Epithelial cell of prostate (primary cell): ENCODE measurements at places on chromosomes 5 and 9.

DNA sequence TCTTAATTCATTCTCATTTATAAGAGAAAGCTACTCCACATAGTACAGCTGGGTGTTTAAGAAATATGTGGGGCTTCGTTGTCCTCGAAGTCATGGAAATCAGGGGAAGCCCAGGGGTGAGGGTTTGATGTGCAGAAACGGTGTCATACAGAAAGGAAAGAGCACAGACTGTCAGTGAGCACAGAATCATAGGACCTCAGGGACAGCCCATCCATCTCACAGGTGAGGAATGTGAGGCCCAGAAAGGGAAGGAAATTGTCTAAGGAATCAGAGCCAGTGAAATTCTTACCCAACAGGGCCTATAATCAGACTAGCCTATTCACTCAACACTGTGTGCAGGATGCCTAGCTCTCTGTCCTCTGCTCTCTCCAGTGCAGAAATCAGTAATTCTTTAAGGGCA is 535.6 kb downstream of the SPOCK1 start:
- no peak for DNase-seq

DNA sequence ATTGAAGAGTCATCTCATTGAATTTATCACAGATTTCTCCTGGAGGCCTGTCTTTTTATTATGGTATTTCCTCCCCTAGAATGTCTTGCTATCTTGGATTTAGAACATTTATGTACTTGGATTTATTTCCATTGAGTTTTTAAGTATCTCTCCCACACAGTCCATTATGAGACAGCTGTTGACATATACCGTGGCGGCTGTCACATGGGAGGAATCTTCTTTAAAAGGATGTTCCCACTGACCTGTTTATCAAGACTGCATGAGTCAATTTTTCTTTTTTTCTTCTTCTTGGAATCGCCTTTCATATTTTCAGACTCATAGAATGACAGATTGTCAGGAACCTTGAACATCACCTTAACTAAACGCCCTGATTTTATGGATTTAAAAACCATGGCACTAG is 2.9 kb upstream of the CAVIN4 start:
- no peak for DNase-seq

- DNase-seq = no peak
Observed at GRCh38 chr5:135539430-135540005, 3.8 kb upstream of the NEUROG1 start.

- no peak for DNase-seq
Observed at GRCh38 chr9:121246821-121247561, 21.0 kb upstream of the GSN start.

DNA sequence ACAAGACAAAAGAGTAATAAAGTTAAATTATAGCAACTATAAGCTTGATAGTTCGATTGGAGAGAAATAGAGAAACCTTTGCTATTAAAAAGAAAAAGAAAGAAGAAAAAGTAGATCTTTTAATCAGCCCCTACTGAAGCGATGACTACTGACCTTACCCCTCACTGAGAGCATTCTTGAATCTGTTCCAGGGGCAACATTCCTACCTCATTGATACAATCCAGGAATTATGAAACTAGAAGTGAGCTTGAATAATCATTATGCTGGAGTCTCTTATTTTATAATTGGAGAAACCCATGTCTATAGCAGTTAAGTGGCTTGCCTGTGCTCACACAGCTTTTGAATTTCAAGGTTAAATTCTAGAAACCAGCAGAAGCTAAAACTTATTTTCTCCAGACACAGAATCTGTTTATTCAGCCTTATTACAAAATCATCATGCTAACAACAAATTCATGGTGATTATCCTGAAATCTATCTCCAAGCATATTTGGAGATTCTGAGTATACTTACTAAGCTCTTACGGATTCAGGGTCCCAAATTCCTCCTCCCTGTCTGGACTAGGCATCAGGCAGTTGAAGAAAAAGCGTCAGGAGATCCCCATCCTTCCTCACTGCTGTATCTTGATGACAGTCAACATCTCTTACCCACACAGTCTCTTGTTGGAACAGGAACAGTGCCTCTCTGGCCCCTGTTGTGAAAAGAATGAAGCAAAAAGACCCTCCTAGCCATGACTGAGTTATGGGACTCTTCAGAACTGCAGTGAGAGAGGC is 547.6 kb upstream of the WWC1 start:
- DNase-seq = no peak

- no peak for DNase-seq
Observed at GRCh38 chr5:127203818-127204217, 86.8 kb upstream of the MEGF10 start.

DNA sequence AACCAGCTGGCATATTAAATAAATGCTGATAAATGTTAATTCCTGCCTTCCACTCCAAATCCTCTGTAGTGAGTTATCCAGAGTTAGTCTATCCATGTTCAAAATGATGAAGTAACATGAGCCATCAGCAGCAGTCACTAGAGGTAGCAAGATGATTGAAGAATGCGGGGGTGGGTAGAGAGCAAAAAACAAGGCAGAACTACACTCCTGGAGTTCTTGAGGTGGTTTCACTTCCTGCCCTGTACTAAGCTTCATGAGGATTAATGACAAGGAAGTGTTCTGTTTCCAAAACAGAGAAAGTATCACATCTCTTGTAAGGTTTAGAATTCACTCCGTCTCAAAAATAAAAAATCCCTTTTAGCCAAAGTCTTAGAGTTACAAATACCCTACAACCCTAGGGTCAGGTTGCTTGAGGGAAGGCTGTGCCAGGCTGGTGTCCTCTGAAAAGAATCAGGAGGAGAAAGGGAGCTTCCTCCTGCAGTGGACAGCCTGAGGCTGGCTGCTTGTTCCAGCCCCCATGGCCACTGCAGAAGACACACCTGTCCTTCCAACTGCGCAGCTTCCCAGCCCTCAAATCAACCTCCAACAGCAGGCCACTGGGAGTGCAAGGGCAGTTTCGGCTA is 180.2 kb downstream of the DENND1A start:
- DNase-seq = no peak

- no peak for DNase-seq
Observed at GRCh38 chr9:120368799-120369198, 211.2 kb downstream of the CDK5RAP2 start.

GRCh38 chr9:132745756-132746709 is 75.8 kb downstream of the GTF3C4 start:
- DNase-seq = no peak

GRCh38 chr9:137116027-137116507 is 1.5 kb upstream of the DPP7 start:
- DNase-seq = no peak

GRCh38 chr5:13649656-13650055 is 294.8 kb downstream of the DNAH5 start:
- DNase-seq = no peak

DNA sequence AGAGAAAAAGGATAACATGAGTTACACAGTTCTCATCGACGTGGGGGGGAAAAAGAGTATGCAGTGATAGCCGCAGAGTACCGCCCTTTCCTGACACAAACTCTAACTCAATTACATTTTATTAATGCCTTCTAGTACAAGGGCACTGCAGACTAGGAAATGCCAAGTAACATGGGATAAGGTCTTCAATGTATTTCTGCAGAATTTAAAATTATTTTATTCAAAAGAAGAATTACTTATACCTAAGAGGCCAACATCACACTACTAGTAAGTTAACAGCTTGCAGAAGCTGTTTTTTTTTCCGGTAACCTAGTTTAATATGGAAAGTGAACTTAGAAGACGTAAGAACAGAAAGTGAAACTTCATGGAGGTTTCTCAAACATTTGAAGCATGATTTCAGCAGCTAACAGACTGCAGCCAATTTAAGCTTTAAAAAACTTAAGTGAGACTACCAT is 3.9 kb downstream of the SETX start:
- DNase-seq = no peak

DNA sequence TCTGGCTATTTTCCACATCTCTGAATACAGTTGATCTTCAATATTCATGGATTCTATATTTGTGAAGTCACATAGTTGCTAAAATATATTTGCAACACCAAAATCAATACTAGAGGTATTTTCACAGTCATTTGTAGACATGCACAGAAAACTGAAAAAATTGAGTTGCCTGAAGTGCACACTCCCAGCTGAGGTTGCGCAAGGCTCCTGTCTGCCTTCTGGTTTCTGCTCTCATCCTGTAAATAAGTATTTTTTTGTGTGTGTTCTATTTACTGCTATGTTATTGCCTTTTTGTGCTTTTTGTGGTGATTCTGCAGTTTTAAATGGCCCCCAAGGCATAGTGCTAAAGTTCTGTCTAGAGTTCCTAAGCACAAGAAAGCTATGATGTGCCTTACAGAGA is 371.1 kb upstream of the GRAMD2B start:
- no peak for DNase-seq

DNA sequence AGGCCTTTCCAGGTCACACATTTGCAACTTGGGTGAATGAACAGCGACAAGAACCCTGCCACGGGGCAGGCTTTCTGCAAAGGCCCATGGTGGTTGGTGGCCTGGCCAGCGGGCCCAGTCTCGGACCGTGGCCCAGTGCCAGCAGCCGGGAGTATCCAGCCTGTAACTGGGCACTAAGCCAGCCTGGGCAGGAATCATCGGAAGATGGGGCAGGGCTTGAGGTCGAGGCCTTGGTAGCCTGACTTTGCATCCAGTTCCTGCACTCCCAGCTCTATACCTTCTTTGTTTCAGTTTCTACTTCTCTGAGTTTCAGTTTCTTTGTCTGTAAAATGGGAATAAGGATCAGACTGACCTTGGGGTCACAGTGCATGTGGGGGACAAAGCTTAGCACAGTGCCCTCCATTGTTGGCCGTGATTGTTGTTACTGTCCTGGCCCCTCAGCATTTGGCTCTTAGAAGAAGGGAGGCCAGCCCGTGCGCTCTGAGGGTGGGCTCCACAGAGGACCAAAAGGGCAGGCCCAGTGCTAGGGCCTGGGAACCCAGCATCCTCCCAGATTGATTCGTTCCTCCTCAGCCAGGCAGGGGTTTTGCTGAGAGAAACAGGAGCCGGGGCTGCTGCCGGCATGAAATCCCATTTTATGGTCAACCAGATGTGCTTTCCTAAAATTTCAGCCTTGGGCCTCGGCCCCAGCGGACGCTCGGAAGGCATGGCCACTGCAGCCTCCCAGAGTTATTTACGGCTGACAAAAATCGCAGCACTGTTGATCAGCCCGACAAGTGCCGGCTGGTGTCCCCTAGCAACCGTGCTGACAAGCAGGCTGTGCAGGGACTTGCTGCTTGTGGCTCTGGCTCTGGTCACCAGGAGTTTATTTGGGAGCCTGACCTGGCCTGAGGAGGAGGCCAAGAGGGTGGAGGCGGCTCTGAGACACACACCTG is 43.6 kb downstream of the JADE2 start:
- no peak for DNase-seq

- no peak for DNase-seq
Observed at GRCh38 chr5:67289763-67290521, 93.3 kb upstream of the CD180 start.

- DNase-seq = no peak
Observed at GRCh38 chr5:171601266-171601881, 181.9 kb downstream of the FGF18 start.

DNA sequence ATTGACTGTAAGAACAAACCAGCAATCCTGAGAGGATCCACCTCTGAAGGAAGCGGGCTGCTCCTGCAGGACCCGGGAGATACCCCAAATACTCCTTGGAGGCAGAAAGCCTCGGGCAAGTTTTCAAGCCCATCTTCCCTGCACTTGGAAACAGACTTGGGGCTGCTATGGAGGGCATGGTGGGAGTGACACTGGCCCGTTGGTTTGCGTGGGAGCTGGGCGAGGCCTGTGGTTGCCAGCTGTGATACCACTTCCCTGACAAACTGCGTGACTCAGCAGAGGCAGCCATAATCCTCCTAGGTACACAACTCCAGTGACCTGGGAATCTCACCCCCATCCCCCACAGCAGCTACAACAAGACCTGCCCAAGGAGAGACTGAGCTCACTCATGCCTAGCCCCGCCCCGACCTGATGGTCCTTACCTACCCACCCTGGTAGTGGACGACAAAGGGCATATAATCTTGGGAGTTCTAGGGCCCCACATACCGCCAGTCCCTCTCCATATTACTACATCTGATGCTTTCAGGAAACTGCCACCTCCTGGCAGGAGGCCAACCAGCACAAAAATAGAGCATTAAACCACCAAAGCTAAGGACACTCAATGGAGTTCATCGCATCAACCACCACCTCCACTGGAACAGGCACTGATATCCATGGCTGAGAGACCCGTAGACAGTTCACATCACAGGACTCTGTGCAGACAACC is 38.1 kb upstream of the VLDLR start:
- DNase-seq = no peak

- peak; percentile 12 for DNase-seq
Observed at GRCh38 chr5:90353254-90353653, 56.3 kb downstream of the CETN3 start.

DNA sequence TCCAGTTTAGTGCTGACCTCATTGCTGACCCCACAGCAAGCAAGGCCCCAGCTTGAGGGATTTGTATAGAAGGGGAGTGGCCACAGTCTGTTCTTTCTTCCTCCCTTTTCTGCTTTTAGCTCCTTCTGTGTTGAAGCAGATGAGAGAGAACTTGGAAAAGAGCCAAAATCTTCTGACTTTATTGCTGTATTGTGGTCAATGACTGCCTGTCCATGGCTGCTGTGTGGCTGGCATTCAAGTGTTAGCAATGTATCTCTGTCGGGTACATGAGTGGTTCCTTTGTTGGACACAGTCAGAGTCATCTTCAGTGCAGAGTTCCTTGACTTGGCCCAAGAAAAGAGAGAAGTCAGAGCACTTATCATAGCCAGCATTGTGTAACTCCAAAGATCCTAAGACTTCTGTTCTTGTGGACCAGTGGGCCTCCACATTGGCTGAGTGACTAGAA is 154.1 kb downstream of the LRRC70 start:
- DNase-seq = peak; percentile 14

GRCh38 chr5:27479859-27480258 is 441.5 kb upstream of the CDH9 start:
- no peak for DNase-seq

- DNase-seq = no peak
Observed at GRCh38 chr9:72313507-72313906, 51.5 kb downstream of the ZFAND5 start.

- no peak for DNase-seq
Observed at GRCh38 chr9:121949364-121949763, 143.7 kb downstream of the TTLL11 start.

GRCh38 chr9:80994892-80995291 is 694.5 kb downstream of the TLE1 start:
- DNase-seq = peak; percentile 51

- no peak for DNase-seq
Observed at GRCh38 chr9:134601764-134602163, 39.8 kb upstream of the COL5A1 start.
